H1 (cell line): ENCODE measurements at places on chromosomes 2 and 18. TPM values are rescaled to one million over a fixed set of nuclear protein-coding genes. Genes with fewer than 3 reads are reported as not detected.

Gene CNTNAP5
- 0.17 and 0.76 TPM in 2 replicates for total RNA-seq

Gene ZNG1B
- total RNA-seq, result 32.3 and 32.7 TPM in 2 replicates

Gene CTAGE1
- not detected in 2 replicates for total RNA-seq

- no peak for DNase-seq
- H3K27me3 ChIP-seq, result no peaks in the 10 kb centered on the region
- H3K4me1 ChIP-seq, result peaks cover 9% of the 10 kb centered on the region
- H3K36me3 ChIP-seq, result peaks cover 2% of the 10 kb centered on the region; the same call in 1 of the 2 replicates
Observed at GRCh38 chr2:30932870-30933269, 125.6 kb upstream of the CAPN13 start.

Gene BCL11A
- 59.3 and 61.3 TPM in 2 replicates for total RNA-seq

GRCh38 chr2:187091664-187092063, 242.7 kb upstream of the ZSWIM2 start:
- no peak overlapping the region for H3K27ac ChIP-seq
- H3K4me1 ChIP-seq, result no peaks in the 10 kb centered on the region
- no peaks in the 10 kb centered on the region for H3K27me3 ChIP-seq
- no peak for DNase-seq
- H3K4me3 ChIP-seq, result no peak overlapping the region
- H3K36me3 ChIP-seq, result no peaks in the 10 kb centered on the region

- H3K4me1 ChIP-seq, result no peaks in the 10 kb centered on the region
- DNase-seq, result no peak
- no peaks in the 10 kb centered on the region for H3K27me3 ChIP-seq
- H3K27ac ChIP-seq, result no peak overlapping the region
Observed at GRCh38 chr2:203195331-203196036, 43.3 kb upstream of the CYP20A1 start.

Gene HOXD10
- total RNA-seq, result not detected in 2 replicates

DNA sequence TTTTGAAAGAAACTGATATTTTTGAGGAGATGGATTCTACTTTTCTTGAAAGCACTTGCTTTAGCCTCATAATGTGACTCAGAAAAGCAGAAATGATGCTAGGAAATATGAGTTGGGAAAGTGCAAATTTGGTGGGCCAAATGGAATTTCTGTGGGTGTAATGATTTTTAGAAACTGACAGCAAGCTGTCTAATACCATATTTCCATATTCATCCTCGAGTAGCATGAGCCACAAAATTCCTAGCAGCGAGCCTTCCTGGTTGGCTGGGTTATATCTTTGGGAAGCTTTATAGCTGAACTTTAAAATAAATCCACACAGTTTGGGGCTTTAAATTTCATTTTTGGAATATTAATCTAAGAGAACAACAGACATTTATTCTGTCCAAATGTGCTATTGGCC, 190.0 kb downstream of the DSC3 start:
- H3K27me3 ChIP-seq, result no peaks in the 10 kb centered on the region
- no peak for DNase-seq

Gene ANKRD44
- total RNA-seq, result 1.3 TPM in 2 replicates

Gene SCN1A
- total RNA-seq, result 1.3 and 1.9 TPM in 2 replicates

DNA sequence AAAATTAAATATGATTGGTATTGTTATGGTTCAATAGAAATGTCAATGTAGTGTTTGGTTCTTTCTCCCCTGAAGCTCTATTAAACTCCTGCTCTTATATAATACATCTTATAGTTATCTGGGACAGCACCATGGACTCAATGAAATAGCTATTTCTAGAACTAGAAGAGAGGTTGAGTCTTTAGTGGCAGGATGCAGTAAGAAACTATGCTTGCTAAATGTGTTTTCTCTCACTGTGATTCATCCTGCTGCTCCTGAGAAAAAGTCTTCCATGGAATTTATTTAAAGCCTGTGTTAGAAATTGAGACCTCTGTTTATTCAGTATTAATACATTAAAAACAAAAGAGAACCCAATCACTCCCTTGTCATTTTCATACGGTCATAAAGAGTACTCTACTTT, 61.5 kb downstream of the G6PC2 start:
- no peak overlapping the region for H3K27ac ChIP-seq
- no peak for DNase-seq
- no peaks in the 10 kb centered on the region for H3K4me1 ChIP-seq
- H3K36me3 ChIP-seq, result no peaks in the 10 kb centered on the region
- no peak overlapping the region for H3K4me3 ChIP-seq
- no peaks in the 10 kb centered on the region for H3K27me3 ChIP-seq
